ENCODE measurements at places on chromosomes 3 and 15.

GRCh38 chr3:146464005-146464595, 5.3 kb downstream of the PLSCR2 start:
- no peak for DNase-seq

DNA sequence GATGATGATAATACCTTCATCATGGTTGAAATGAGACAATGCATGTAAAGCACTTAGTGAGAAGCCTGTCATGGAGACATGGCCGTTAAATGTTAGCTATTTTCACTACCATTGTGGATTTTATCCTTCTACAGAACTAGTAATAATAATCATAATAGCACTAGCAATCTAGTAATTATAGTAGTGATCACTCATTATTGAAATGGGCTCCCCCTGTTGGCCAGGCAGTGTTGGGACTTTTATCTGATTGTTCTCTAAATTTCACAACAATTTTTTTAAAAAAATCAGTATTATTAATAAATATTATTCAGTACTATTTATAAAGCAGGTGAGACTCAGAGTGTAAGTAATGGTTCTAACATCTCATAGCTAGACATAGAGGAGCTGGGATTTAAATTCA, 396.3 kb downstream of the IL5RA start:
- DNase-seq, result no peak

DNA sequence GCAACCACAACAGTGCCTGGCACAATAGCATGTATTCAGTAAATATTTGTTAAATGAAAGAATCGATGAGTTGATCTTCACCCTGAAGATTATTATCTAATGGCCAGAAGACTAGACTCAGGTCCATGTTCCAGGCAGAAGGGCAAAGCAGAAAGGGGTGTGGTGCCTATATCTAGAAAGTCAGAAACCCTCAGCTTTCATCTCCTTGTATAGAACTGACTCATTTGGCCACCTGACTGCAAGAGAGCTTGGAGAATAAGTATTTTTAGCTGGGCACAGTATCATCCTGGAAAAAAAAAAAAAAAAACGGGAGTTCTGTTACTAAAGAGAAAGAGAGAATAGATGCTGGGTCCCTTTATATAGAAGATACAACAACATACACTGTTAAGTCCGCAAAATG, 69.7 kb upstream of the SPRED1 start:
- no peak for DNase-seq

- DNase-seq, result no peak
Observed at GRCh38 chr3:134601539-134602439, 49.0 kb downstream of the KY start.

GRCh38 chr15:57114070-57114469, 195.6 kb downstream of the TCF12 start:
- peak; percentile 80 for DNase-seq

GRCh38 chr3:6074952-6075351, 786.0 kb upstream of the GRM7 start:
- no peak for DNase-seq

- no peak for DNase-seq
Observed at GRCh38 chr15:46854564-46854963, 862.7 kb upstream of the SEMA6D start.

DNA sequence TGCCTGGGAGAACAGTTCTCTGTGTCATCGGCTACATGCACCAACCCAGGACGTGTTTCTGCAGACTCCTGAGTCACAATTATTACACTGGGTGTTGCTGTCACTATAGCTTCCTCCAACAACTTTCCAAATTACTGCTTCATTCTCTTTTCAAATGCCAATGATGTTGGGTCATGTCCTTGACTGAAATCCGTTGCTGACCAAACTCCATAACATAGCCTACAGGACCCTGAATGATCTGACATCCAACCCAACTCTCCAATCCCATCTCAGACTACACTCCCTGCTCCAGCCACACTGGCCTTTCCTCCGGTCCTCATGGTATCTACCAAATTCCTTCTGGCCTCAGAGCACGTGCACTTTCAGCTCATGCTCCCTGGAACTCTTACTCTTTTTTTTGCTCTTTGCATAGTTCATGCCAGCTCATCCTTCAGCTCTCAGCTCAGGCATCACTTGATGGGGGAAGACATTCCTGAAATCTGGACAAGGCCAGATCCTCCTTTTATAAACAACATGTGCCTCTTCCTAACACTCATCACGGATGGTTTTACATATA, 108.8 kb upstream of the PTPRG start:
- no peak for DNase-seq

- DNase-seq, result no peak
Observed at GRCh38 chr3:61682671-61683548, 121.5 kb downstream of the PTPRG start.

All from bone marrow (tissue), 2 donors.